ENCODE measurements at places on chromosomes 4 and X. TPM values are rescaled to one million over a fixed set of nuclear protein-coding genes. Genes with fewer than 3 reads are reported as not detected.

The PDZD4 gene
- total RNA-seq: 2.9 TPM

The NR3C2 gene
- 0.08 TPM for total RNA-seq

The C4orf51 gene
- not detected for total RNA-seq

The SLC4A4 gene
- 1.7 TPM for total RNA-seq

The GEMIN8 gene
- total RNA-seq: 10.1 TPM

The MEPE gene
- not detected for total RNA-seq

The SSX2B gene
- not detected for total RNA-seq

The AREG gene
- 26.5 TPM for total RNA-seq

The CDKL2 gene
- total RNA-seq: 0.63 TPM

The TLR2 gene
- total RNA-seq: 0.61 TPM

The IL2 gene
- total RNA-seq: not detected

The CC2D2A gene
- 11.6 TPM for total RNA-seq

The MOB1B gene
- 5.6 TPM for total RNA-seq

The FRMD7 gene
- total RNA-seq: not detected

The ADAMTS3 gene
- not detected for total RNA-seq

The CAPN6 gene
- total RNA-seq: not detected

The GPM6B gene
- 0.14 TPM for total RNA-seq

The BCAP31 gene
- total RNA-seq: 359 TPM

The MTNR1A gene
- total RNA-seq: 0.43 TPM

The CNKSR2 gene
- total RNA-seq: 2.5 TPM

Measured in A549 treated with Hydrocortisone at 1 μM for 4 hours (cell line).